ENCODE measurements at places on chromosomes 5 and 9. TPM values are rescaled to one million over a fixed set of nuclear protein-coding genes. Genes with fewer than 3 reads are reported as not detected.
A peak's percentile ranks its signal among the peaks of the same experiment; 100 is the strongest.

DNA sequence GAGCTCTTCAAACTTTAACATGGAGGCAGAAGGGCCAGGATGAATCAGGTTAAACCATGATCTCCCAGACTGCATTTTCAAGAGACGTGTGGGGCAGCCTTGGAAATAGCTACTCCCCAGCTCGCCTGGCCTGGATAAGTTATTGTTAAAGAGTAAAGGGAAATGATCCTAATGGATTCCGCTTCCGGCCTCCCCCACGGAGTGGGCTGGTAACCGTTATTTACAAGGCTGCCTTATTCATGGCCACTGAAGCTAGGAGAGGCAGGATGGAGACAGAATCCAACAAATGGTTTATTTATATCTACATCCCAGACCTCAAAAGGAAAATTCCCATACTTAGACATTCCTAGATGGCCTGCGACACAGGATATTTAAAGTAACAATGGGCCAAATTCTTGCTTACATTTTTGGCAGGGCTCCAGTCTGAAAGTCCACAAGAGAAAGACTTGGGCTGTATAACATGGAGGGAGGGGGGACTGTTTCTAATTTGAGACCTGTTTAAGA lies 27.9 kb downstream of the SPRY4 start:
- DNase-seq, result no peak

DNA sequence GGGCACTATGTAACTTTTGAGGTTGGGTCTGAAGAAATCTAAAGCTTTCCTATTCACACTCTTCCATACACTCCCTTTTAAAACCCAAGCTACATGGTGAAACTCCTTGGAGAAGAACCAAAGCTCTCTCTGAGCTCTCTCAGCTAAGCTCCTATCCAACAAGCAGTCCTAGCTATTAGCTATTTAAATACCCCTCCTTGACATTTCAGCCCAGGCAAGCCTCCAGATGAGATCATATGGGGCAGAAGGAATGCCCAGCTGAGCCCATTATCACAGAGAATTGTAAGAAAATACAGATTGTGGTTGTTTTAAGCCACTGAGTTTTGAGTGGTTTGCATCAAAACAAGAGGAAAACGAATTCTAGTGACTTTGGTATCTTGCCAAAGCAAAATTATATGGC lies 15.2 kb downstream of the HSPB3 start:
- no peak for DNase-seq

DNA sequence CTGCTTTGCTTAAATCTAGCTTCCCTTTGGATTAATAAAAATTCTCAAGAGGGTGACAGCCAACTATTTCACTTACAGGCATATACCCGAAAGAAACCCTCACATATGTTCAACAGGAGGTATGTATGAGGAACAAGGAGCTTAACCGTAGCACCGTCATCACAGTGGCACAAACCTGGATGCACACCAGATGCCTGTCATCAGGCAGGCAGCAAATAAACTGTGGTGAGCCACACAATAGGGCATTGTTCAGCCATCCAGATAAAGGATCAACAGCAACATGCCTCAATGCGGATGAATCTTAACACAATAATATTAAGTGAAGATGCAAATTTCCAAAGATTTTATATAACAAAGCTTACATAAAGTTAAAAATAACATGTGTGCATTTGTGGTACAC lies 5.5 kb upstream of the TNFSF15 start:
- DNase-seq, result peak; percentile 32

DNA sequence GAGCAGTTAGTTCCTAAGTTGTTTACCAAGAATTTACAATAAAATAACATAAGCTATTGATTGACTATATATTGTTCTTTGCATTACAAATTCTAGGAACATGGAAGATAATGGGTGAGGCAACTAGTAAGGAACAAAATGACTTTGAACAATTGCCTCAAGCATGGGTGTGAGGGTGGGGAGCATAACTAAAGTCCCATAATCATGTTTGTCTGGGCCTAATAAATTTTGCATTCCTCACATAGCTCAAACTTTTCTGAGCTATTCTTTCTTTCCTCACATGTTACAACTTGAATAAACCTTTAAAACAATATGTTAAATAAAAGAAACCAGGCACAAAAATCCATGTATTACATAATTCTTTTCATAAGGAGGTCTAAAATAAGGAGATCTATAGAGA lies 1066.1 kb downstream of the NR2F1-AS1 start:
- DNase-seq, result no peak

DNA sequence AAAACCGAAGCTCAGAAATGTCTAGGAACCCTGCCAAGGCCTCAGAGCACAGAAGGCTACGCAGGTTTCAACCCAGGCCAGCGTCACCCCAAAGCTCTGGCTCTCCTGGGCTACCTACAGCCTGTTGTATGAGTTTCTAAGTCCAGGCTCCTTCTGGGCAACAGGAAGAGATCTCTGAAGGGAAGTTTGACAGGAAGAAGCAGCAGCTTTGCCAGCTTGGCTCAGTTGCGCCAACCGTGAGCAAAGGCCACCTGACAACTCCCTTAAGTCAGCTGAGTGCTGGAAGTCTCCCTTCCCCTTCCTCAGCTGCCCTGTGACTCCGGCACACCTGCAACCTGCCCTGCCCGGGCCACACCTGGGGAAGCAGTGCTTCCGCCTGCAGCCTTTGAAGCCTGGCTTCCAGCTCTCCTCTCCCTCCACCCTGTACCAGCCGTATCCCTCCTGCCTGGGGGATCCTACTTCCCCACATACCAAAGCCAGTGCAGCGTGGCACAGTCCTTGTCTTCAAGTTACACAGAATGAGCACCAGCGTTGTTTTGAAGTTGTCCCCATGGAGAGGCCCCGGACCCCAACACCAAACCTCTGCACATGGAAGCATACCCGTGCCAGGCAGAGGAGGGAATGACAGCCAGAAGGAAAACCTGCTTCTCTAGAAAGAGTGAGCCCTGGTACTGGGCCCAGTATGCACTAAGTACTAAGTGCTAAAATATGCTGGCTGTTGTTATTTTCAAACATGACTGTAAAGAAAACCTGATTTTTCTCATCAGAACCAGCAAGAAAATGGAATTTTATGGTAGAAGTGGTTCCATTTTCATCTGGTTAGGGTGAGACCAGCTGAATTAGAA lies 36.5 kb downstream of the SHB start:
- peak; percentile 89 for DNase-seq

- DNase-seq, result peak; percentile 93
Observed at GRCh38 chr9:37422289-37423104, at the start of gene GRHPR. Gene GRHPR (plus strand): TSS chr9:37422696. CDS start chr9:37422751, 55 bp downstream.

DNA sequence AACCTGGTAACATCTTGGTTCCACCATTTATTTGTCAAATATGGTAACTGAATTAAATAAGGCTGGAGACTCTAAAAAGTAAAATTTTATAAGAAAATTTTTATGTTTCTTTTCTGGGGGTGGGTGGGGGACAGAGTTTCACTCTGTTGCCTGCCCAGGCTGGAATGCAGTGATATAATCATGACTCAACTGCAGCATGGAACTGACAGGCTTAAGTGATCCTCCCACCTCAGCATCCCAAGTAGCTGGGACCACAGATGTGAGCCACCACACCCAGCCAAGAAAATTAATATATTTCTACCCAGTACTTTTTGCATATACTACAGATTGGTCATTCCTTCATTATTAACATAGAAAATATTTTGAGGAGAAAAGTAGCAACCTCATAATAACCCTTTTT lies 216.9 kb downstream of the DEPDC1B start:
- no peak for DNase-seq

- DNase-seq, result peak; percentile 86
Observed at GRCh38 chr9:128339761-128340690, at the start of gene SLC27A4. Gene SLC27A4 (plus strand): TSS chr9:128340527. CDS start chr9:128343133, 2,606 bp downstream.

DNA sequence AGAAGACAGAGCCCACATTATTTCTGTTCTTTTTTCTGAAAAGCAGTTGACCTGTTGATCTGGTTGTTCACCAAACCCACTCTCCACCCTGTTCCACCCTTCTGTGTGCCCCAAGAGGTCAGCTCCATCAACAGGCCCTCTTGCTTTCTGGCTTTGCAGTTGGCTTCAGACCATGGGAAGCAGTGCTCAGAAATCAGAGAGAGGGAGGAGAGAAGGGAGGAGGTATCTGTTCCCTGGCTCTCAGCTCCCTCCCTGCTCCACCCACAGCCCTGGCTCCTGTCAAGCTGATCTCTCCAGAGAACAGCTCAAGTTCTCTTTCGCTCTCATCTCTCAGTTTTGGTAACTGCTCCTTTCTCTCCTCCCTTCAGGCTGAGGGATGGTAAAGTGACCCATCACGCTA lies 144.2 kb upstream of the RAI14 start:
- DNase-seq, result peak; percentile 30

DNA sequence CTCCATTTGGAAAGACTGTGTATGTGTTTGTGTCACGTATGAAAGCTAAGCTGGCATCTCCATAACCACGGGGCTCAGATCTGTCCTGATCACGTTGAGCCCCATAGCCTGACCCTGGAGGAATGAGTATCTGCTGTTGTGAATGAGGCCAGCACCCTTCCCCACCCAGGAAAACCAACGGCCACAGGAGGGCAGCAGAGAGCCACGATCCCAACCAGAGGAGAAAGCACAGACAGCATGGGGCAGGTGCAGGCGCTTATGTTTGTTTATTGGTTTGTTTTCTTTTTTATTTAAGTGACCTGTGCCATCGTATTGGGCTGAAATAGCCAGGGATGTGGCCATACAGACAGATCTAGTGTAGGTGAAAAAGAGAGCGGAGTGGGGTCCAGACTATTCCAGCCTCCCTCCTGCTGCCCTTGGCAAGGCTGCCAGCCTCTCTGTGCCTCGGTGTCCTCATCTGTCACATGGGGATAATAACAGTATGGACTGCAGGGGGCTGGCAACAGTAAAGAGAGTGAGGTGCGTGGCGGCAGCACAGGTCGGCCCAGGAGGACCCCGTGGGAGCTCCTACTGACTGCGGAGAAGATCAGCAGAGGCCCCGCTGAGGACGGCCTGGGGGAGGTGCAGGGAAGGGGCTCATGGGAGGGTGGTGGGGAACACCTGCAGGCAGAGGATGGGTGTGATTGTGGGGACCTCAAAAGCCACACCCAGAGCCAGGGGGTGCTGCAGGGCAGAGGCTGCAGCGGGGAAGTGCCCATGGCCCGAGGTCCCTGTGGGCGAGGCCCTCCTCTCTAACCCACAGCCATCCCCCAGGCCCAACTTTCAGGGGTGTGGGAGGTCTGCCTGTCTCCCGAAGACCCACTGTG lies 12.1 kb downstream of the OR2V2 start:
- peak; percentile 94 for DNase-seq

- DNase-seq, result no peak
Observed at GRCh38 chr5:120091376-120091948, 372.6 kb upstream of the PRR16 start.

GRCh38 chr9:7055171-7055903 lies 297.6 kb downstream of the KDM4C start:
- DNase-seq, result no peak

DNA sequence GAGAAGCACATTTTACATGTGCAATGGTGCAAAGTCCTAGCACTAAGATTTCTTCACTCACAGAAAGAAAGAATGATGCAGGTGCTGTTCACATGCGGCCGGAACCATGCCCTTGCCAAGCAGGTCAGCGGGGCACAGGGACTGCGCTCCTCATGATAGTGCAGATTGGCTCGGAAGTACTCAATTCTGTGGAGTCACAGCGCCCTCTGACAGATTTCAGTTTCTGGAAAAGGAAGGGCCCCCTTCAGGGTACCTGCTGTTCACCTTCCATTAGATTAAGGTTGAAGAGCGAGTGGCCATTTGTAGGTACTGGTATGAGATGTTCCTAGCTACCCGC lies 75.7 kb downstream of the TMC1 start:
- DNase-seq, result no peak

GRCh38 chr5:56666901-56667300 lies 148.4 kb upstream of the MAP3K1 start:
- DNase-seq, result no peak

GRCh38 chr9:136512651-136513071 lies 29.8 kb upstream of the SEC16A start:
- peak; percentile 57 for DNase-seq

- no peak for DNase-seq
Observed at GRCh38 chr5:141127305-141127704, 5.7 kb downstream of the PCDHB4 start.

DNA sequence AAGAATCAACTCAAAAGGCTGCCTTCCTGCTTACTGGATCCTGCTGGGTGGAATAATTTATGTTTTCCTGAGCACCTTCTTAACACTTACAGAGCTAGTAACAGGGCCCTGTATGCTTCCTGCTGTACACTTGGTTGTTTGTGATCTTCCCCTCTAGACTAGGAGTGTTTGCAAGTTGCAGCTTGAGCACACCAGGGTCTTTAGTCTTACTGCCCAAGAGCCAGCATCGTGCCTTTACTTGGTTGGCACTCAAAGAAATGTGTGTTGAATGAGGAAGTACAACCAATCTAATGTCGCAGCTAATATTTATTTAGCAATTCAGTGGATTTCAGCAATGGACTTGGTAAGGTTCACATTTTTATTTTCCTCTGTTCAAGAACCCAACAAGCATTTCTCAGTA lies 57.5 kb upstream of the HAND1 start:
- no peak for DNase-seq

DNA sequence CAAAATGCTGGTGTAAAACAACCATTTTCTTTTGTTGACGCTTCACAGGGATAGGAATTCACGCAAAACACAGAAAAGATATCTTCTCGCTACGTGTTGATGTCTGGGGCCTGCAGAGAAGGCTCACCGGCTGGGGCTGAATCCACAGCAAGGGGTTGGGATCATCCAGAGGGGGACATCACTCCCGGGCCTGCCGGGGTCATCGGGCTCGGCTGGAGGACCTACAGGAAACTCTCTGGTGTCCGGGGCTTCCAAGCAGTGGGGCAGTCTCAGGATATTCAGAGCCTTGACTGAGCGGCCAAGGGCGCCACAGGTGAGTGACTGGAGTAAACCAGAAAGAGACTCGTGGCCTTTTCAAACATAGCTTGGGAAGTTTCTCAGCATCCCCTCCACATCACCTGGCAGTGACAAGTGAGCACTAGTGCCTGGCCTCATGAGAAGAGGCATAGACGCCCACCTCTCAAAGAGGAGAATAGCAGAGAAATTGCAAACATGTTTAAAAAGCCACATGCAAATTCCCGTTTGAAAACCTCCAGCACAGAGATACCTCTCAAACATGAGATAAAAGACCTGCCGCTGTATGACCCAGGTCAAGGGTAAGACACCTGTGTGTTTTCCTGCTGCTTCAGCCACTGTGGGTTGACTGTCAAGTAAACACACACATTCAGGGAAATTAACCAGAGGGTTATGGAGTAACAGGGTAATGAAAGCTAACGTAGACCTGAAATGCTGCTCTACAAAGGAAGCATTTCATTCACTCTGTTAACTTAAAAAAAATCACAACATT lies 50.8 kb upstream of the SIMC1 start:
- no peak for DNase-seq

GRCh38 chr5:82277613-82277986 lies 554 bp downstream of the RPS23 start:
- no peak for DNase-seq

The CCL21 gene
- total RNA-seq, result 42.2 TPM

The CEMIP2 gene
- 111 TPM for total RNA-seq

The FOXD4L4 gene
- total RNA-seq, result not detected

The CDC42SE2 gene
- total RNA-seq, result 110 TPM

The DTWD2 gene
- 11.7 TPM for total RNA-seq

The IRGM gene
- not detected for total RNA-seq

The SPINK7 gene
- not detected for total RNA-seq

The PDE6A gene
- total RNA-seq, result 2.7 TPM

The CLTB gene
- total RNA-seq, result 181 TPM

The CDH9 gene
- not detected for total RNA-seq

The C9orf153 gene
- total RNA-seq, result not detected

The MEIKIN gene
- not detected for total RNA-seq

The STXBP1 gene
- 15.8 TPM for total RNA-seq
